IPS DF 6.9 (cell line): ENCODE measurements at places on chromosomes 1 and 21.
A peak's percentile ranks its signal among the peaks of the same experiment; 100 is the strongest.

DNA sequence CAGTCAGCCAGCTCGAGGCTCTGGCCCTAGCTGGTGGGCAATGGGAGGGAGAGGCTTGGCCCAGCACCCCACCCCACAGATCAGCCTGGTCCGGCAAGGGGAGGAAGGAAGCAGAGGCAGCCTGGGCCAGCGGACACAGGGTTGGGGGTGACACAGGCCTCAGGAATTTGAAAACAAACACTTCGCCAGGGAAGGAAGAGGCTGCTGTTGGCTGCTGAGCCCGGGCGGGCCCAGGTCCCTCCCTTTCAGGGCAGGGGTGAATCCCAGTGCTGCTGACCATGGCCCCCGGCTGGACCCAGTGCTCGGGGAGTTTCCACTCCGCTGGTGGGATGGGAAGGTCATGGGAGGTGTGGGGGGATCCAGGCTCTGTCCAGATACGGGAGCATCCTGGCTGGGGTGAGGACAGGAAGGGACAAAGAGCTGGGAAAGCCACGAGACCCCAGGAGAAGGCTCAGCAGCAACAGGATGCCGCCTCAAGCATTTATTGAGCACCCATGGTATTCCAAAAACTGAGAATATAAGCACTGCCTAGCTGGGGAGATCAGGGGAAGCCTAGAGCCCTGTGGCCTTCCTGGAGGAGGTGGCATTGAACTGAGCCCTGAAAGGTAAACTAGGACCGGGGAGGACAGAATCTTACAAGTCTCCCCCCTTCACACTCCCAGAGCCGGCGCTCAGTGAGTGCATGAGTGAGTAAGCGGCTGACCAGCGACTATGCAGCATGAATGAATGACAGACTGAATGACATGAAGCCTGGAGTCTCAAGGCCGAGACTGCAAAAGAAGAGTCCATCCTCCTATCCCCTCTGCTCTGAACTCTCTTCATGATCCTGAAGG lies 26.2 kb upstream of the EPHA2 start:
- no peak for DNase-seq

GRCh38 chr1:76562292-76562691 lies 305.0 kb upstream of the ST6GALNAC5 start:
- DNase-seq, result no peak

- no peak for DNase-seq
Observed at GRCh38 chr21:37199057-37199924, 67.8 kb downstream of the VPS26C start.

- DNase-seq, result no peak
Observed at GRCh38 chr1:49526672-49527071, 497.1 kb downstream of the AGBL4 start.

- no peak for DNase-seq
Observed at GRCh38 chr1:81407000-81407821, 393.5 kb upstream of the ADGRL2 start.

- DNase-seq, result no peak
Observed at GRCh38 chr1:205965036-205965884, 22.0 kb upstream of the SLC26A9 start.

GRCh38 chr1:71357708-71358107 lies 276.9 kb upstream of the ZRANB2 start:
- DNase-seq, result no peak

- DNase-seq, result no peak
Observed at GRCh38 chr1:231196728-231197127, 34.9 kb downstream of the TRIM67 start.

GRCh38 chr1:18297896-18298648 lies 182.7 kb upstream of the KLHDC7A start:
- peak; percentile 96 for DNase-seq

- DNase-seq, result no peak
Observed at GRCh38 chr1:167955915-167956314, 19.0 kb upstream of the MPC2 start.

DNA sequence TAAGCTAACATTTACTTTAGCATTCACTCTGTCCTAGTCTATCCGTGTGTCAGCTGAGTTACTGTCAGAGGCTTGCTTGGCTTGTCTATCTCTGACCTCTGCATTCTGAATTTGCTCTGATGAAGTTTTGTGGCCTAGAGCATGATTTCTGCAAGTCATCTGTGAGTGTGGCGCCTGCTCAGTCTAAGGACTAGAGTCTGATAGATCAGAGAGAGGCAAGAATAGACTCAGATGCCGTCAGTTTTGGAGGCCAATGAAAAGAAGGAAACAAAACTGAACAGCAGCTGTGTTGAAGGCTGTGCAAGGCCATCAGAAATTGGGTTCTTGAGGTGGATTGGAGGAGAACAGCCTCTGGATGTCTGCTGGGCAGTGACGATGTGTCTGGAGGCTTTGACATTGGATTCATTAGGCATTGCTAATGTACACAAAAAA lies 573.1 kb downstream of the USP25 start:
- no peak for DNase-seq

- no peak for DNase-seq
Observed at GRCh38 chr1:29289493-29289892, 53.2 kb downstream of the PTPRU start.

DNA sequence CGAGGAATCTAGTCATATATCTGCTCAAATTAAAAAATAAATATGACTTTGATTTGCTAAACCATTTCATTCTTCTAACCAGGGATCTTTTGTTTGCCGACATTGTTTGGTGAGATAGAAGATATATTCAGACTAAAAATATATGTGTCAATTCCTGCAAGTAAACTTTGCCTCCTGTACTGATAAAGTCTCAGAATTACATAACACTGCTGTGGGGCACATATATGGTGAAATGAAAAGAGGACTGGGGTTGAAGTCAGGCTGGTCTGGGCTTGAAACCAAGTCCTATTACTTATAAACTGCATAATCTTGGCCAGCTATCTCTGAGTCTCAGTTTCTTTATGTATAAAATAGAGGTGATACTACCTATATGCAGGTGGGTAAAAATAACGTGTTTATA lies 9.8 kb downstream of the SCMH1 start:
- no peak for DNase-seq

DNA sequence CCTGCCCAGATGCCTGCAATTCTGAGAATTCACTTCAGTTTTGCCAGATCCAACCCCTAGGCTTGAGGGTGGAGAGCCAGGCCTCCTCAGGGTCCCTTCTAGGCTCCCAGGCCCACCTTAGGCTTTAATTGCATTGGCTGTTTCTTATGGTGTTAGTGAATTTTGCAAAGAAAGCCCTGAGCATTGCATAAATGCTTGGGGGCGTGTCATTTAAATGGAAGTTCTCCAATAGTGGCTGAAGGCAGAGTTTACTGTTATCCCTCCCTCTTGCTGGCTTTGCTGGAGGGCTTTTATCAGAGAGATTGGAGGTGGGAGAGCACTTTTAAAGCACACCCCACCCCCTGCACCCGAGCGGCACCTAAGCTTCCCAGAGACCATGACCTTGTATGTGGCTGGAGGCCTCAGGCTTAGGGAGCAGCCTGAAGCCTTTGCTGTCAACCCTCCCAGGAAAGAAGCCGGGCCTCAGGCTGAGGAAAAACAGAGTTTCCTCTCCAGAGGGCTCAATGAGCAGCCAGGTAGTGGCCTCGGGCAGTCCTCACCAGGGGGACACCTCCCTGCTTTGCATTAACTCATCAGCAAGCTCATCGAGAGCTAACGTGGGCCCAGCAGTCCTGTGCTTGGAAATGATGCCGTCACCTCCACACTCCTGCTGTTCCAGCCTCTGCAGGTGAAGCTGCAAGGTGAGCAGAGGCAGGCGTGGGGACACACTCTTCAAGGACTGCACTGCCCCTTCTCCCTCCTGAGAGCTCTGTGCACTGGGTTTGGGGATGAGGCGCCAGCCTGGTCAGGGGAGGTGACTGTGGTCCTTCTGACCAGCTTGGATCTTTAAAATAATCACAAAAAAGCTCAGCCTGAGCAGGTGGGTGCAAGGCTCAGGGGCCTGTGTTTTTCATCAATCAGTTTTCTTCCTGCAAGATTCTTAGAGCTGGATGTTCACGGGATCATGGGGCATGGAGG lies 58.0 kb downstream of the STUM start:
- DNase-seq, result no peak

- DNase-seq, result no peak
Observed at GRCh38 chr1:237760951-237761350, 129.8 kb downstream of the ZP4 start.

GRCh38 chr1:918353-918752 lies 5.4 kb upstream of the SAMD11 start:
- no peak for DNase-seq

- no peak for DNase-seq
Observed at GRCh38 chr1:26047278-26047874, 1.5 kb upstream of the SLC30A2 start.

DNA sequence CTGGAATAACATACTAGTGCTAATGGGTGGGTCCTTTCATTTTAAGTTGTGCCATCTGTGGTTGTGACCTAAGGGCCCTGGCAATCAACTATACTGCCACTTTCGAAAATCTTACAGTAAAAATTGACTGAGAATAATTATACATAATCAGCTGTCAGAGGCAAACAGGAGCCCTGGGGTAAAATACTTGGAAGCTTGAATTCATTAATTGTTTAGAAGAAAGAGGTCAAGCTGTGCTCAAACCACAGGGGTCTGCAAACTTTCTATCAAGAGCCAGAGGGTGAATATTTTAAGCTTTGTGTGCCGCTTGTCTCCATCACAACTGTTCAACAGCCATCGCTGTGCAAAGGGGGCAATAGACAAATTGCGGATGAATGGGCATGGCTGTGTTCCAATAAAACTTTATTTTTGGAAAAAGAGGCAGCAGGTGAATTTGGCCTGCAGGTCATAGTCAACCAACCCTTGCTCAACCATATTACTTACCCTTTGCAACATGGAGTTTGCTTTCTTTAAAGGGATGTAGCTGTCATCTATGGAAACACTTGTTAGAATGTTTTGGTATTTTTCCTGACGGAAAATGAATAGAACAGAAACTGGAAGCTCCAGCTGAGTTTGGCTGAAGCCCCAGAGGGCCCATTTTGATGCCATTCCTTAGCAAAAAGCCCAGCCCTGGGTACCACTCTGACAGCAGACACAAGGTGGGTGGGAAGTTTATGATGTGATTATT lies 35.7 kb upstream of the USP1 start:
- DNase-seq, result no peak

DNA sequence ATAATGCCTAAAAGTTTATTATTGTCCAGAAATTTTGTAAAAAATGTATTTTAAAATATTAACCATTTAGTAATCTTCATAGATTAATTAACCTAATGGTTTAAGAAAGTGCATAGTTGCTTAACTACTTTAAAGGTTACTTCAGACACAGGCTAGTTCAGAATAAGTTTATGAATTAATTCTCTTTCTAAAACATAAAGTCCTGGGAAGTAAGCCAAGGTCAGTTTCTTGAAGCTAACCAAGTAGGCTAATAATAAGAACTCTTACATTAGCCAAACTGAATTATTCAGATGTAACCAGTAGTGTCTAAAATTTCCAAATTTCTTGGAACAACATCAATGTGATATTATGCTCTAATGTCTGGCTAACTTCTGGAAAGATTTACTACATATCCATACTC lies 790.4 kb downstream of the NCAM2 start:
- no peak for DNase-seq

DNA sequence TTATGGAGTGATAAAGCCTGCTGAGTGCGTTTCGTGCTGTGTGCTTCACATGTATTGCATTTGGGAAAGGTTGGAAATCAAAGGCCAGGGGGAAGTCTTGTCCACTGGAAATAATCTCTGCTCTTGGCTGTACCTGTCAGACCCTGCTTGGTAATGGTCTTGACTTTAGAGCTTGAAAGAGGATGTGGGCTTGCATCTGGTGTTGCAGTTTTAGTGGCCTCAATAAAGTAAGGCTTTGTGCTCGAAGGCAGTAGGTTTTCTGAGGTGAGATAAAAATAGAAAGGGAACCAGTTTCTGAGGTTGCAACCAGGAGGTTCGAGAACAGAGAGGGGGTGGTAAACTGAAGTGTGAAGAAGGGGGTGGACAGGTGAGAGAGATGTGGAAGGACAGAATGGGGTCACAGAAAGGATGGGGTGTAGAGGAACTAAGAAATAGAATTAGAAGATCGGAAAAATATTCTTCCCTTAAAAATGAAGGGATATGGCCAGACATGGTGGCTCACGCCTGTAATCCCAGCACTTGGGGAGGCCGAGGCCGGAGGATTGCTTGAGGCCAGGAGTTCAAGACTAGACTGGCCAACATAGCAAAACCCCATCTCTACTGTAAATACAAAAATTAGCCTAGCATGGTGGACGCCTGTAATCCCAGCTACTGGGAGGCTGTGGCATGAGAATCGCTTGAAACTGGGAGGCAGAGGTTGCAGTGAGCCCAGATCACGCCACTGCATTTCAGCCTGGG lies 1.5 kb downstream of the S100PBP start:
- DNase-seq, result no peak

DNA sequence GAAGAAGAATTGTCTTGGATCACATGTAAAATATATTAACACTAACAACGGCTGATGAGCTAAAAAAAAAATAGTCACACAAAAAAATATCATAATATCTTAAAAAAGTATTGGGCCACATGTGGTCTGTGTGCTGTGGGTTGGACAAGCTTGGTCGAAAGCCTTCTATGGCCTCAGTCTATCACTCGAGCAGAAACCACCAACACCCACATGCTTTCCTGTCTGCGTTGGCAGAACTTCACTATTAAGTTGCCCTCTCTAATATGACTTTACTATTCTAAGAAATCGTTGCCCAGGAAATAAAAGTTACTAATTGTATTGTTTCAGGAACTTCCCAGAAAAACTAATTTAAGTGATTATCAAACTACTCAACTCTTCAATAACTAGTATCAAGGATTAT lies 28.2 kb upstream of the ETS2 start:
- DNase-seq, result no peak

DNA sequence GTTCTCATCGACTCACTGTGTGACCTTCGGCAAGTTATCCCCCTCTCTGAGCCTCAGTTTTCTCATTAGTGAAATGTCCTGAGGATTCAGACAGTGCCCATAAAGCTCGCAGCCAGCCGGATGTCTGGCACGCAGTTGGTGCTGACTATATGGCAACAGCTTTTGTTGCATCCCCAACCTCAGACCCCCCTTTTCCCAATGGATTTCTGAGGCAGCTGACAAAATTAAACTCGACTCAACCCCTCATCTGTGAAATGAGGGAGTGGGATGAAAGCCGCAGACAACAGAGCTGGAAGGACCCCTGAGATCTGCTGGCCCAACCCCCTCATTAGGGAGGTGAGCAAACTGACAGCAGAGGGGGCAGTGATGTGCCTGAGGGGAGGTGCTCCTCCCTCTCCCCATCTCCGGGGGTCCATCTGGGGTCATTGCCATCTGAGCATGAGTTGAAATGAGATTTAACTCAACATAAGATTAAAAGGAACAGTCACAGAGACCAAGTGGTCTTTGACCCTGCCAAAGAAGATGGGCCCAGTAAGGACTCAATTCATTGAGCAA lies 40.4 kb downstream of the NKAIN1 start:
- no peak for DNase-seq

- no peak for DNase-seq
Observed at GRCh38 chr1:17007121-17007520, 4.6 kb downstream of the ATP13A2 start.

GRCh38 chr1:111192658-111193519 lies 7.6 kb downstream of the DENND2D start:
- no peak for DNase-seq

- DNase-seq, result no peak
Observed at GRCh38 chr1:194225821-194226220, 1039.4 kb upstream of the B3GALT2 start.

- DNase-seq, result no peak
Observed at GRCh38 chr1:56360021-56360420, 219.3 kb downstream of the PLPP3 start.
